ENCODE measurements at places on chromosomes 11 and 22.

GRCh38 chr22:38038426-38038825 is 18.8 kb upstream of the PICK1 start:
- no peak for DNase-seq

DNA sequence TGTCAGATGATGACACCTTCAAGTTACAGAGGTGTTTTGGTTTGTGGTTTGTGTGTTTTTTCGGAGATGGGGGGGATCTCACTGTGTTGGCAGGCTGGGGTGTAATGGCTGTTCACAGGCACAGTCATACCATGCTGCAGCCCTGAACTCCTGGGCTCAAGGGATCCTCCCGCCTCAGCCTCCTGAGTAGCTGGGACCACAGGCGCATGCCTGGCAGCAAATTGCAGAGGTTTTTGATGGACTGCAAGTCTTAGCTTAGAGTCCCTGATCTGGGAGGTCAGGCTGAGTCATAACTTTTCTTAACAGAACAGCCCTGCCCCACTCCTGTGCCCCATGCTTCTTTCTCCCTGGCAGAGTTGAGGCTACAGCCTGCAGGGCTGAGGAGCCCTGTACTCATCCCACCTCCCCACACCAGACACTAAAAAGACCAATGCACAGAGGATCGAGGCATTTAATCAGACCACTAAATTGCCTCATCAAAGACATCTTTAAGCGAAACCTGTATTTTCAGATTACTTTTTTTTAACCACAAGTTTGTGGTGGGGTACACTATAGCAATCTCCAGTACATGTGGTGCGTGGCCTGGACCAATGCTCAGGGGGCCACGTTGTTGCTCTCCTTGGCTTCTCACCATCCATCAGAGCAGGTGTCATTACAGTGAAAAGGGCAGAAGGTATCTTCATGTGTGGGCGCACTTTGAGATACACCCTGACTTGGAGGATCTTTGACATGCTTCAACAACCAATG is 17.1 kb upstream of the ADORA2A start:
- no peak for DNase-seq

DNA sequence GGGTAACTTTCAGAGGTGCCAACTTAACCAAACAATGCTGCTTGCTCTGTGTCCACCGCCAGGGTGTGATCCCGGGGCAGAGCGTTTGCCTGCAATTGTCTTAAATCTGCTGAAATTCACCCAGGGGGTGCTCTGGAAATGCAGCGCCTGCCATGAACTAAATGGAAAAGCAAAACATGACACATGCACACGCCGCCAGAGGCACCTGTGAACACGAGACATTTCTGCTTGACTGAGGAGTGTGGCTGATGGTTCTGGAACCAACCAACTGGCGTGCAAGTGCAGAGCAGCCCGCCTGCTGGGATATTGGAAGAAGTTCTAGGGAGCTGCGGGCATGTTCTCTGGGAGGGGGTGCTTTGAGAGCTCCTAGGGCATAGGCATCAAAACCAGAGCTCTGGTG is 30.4 kb downstream of the DSCAML1 start:
- DNase-seq, result peak; percentile 77

DNA sequence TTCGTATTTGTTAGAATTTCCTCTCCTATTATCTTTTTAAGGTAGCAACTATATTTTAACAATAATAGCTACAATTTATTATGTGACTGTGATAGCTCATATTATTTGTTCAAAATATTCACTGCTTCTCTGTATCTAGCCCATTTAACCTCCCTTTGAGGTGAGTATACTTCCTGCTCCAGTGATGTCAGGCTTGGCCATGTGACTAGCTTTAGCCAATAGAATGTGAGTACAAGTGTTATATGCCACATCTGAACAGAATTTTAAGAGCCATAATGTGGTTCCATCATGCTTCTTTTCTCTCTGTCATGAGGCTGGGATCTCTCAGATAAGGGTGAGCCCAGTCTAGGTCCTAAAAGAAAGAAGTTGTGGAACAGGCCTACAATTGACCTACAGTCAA is 217.6 kb downstream of the TTC28 start:
- no peak for DNase-seq

- no peak for DNase-seq
These were observed 2.5 kb downstream of the TXN2 start for GRCh38 chr22:36478966-36479365.

DNA sequence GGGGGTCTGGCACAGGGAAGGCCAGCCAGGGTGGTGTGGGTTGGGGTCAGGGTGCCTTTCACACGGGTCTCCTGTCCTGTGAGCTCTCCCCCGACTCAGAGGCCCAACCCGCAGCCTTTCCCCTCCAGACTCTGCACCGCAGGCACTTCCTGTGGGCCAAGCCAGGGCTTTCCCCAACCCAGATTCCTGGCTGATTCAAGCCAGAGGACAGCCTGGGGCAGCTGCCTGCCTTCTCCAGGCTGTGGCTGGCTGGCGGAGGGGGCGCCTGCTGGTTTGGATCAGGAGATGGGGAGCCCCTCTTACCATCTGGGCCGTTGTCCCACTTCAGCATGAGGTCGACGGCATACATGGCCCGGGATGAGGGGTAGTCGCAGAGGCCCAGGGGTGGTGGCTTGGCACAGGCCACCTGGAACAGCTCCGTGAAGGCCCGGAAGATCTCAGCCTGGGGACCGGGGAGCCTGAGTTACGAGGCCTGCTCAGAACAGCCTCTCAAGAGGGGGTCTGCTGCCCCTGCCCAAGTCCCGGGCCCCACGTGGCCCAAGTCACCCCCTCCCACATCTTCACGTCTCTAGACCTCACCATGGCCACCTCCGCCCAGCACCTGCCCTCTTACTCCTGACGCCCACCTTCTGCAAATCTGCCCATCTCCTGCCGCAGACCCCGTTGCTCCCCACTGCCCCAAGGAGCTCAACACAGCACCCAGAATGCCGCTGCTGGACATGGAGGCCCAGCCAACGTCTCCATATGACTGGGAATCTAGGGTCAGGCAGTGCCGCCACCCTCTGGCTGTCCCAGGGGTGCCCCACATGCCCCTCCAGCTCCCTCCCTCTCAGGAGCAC is 17.3 kb downstream of the TSPO start:
- no peak for DNase-seq

GRCh38 chr11:9716275-9717039 is 52.6 kb downstream of the SWAP70 start:
- no peak for DNase-seq

DNA sequence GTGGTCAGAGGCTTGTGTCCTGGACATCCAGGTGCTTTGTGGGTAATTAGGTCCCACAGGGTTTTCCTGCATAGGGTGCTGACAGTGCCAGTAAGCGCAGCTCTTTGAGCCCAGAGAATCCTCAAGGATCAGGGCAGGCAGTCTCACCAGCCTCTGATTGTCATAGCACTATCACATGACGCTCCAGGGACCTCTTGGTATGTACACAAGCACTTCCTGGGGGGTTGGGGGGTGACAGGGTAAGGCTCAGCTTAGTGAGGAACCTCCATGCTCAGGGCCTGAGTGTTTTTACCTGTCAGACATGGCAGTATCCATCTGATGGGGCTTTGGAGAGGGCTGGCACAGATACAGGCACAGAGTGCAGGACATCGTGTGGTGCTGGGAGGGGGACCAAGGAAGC is 27.9 kb upstream of the SUSD2 start:
- DNase-seq, result no peak

GRCh38 chr22:43293655-43294392 is 49.3 kb downstream of the SCUBE1 start:
- no peak for DNase-seq

- peak; percentile 80 for DNase-seq
These were observed 4.0 kb downstream of the P4HA3 start for GRCh38 chr11:74307434-74307833.

- no peak for DNase-seq
These were observed 25.4 kb downstream of the CCKBR start for GRCh38 chr11:6285019-6285418.

DNA sequence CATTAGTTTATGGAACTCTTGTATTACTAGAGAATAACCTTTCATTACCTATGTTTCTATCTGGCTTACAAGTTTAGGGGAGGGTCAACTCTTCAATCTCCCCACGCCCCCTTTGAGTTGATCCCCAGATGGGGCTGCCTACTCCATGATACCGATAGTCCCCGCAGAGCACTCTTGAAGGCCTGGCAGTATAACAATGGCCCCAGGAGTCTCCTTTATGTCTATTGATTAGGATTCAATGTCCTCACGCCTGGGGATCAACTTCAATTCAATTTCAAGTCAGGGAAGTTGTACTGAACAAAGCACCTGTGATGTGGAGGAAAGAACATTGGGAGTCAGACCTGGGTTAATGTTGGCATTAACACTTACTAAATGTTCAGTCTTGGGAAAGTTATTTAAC is 520.2 kb downstream of the METTL15 start:
- DNase-seq, result no peak

GRCh38 chr22:49015993-49016908 is 811.4 kb downstream of the BRD1 start:
- DNase-seq, result no peak

- DNase-seq, result peak; percentile 12
These were observed 45.5 kb upstream of the FAT3 start for GRCh38 chr11:92179017-92179670.

GRCh38 chr11:88312628-88313027 is 24.9 kb downstream of the CTSC start:
- no peak for DNase-seq

GRCh38 chr11:111091321-111091938 is 154.1 kb upstream of the POU2AF2 start:
- no peak for DNase-seq

DNA sequence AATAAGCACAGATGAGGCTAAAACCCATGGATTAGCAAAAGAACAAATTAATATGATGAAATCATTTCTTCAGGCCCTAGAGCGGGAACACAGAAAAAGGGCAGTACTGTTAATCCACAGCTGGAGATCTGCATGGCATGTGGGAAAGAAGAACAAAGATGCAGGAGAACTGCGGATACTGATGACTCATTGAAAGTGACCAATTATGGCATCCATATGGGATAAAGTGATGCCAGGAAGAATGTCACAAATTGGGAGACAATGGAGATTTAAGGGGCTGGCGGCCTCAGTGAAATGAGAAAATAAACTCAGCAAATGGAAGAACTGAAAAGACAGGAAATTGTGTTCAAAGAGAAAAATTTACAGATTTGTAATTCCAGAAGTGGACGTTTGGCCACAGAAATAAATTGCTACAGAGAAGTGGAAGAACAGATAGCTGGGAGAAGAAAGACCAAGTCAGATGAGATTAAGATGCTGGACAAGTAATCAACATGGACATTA is 39.4 kb downstream of the SIK3 start:
- no peak for DNase-seq

DNA sequence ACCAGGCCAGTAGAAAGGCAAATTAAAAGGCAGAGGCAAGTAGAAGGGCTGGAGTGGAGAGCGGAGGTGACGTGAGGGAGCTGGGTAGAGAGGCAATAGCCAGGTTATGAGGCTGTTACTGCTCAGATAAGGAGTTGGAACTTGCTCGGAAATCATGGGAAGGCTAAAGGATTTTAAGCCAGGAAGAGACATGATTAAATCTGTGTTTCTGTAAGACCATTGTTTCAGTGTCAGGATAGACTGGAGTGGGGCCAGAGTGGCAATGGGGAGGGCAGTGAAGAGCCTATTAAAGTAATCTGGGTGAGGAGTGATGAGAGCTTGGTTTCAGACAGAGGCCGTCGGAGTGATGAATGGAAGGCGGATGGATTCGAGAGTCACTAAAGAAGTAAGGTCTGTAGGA is 39.0 kb downstream of the GRAMD1B start:
- no peak for DNase-seq

DNA sequence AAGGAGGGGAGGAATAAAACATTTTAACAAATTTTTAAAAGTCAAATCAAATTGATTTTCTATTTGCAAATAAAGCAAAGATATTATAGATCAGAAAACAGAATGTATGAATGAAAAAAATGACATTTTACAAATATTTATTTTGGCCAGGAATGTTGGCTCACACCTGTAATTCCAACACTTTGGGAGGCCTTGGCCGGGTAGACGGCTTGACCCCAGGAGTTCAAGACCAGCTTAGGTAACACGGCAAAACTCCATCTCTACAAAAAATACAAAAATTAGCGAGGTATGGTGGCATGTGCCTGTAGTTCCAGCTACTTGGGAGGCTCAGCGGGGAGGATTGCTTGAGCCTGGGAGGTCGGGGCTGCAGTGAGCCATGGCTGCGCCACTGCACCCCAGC is 18.2 kb downstream of the THAP12 start:
- DNase-seq, result no peak

DNA sequence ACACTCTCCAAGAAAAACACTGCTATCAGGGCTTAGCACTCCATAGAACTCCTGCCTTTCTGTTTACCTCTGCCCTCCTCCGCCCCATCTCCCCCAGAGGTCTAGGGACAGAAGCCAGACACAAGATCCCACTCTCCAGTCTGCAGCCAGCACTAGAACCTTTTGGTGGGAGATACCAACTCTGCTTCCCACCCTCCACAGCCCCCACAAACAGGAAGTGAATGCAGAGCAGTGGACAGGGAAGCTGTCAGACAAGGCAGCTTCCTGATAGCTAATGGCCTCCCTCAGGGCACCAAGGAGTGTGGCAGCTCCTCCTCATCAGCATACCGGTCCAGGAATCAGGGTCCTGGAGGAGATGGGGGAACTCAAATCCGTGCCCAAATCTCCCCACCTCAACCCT is 5.1 kb downstream of the SCN4B start:
- no peak for DNase-seq

GRCh38 chr22:31085493-31085824 is 4.3 kb downstream of the SMTN start:
- DNase-seq, result peak; percentile 34

GRCh38 chr22:22327723-22328122 is 83.1 kb downstream of the VPREB1 start:
- DNase-seq, result no peak

DNA sequence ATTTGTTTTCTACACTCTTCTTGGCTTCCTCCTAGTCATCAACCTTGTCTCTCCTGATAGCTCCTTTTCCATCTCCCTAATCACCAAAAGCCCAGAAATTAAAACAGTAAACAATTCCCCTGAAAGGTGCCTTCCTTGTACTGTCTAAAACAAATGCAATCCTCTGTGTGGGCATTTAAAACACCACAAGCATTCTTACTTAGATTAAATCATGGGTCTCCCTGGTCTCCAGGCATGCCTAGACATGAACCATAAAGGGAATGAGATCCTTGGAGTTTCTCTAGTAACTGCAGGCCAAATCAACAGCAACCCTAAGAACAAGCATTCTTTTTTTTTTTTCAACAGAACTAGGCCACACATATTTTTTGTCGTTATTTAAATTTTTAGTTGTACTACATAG is 1.9 kb downstream of the BTG4 start:
- DNase-seq, result no peak

DNA sequence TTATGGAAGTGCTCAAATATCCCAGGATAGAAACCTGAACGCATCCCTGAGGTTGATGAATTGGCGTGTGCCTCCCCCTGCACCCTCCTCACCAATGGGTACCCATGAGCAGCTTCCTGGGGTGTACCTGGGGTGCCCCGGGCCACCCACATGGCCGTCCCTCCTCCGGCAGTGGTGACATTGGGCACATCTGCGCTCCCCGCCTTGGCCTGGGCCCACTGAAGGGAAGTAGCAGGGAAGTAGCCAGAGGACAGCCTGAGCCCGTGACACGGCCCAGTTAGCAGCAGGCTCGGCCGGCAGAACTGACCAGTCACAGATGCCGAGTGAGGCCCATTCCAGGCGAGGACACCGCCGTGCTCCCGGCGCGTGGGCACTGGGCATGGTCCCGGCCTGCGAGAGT is 16.7 kb downstream of the MRPL23 start:
- DNase-seq, result no peak
